ENCODE measurements at places on chromosomes 5 and 9.

GRCh38 chr5:125583321-125584139, 837.1 kb upstream of the ZNF608 start:
- DNase-seq: no peak

GRCh38 chr9:127767909-127768331, 10.5 kb downstream of the SH2D3C start:
- DNase-seq: no peak

GRCh38 chr5:76513476-76513875, 109.7 kb downstream of the F2RL2 start:
- no peak for DNase-seq

- no peak for DNase-seq
These were observed 9.1 kb downstream of the PTCH1 start for GRCh38 chr9:95507464-95508241.
